ENCODE measurements at places on chromosomes 4 and X.

- no peak for DNase-seq
Measured at GRCh38 chr4:84264652-84265051, 234.4 kb downstream of the NKX6-1 start.

DNA sequence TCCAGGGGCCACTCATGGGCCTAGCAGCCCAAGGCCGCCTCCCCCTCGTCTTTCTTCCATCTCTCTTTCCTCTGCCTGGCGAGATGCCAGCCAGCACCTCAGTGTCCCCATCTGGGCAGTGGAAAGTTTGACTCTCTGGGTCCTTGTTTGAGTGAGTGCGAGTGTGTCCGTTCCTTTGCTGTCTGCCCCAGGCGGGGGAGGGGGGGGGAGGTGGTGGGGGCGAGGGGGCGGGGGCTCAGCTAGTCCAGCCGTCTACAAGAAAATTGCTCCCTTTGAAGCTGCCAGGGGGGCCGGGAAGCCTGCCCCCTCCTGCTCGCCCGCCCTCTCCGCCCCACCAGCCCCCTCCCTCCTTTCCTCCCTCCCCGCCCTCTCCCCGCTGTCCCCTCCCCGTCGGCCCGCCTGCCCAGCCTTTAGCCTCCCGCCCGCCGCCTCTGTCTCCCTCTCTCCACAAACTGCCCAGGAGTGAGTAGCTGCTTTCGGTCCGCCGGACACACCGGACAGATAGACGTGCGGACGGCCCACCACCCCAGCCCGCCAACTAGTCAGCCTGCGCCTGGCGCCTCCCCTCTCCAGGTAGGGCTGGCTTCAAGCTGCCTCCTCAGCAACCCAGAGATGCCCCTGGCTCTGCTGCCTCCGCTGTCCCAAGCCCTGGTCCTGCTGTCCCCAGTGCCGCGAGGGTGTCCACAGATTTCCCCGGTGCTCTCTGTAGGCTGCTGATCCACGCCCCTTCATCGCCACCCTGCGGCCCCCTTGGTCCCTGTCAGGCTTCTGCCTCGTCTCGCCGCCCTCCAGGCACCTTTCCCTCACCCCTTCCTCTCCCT is at the start of gene BGN:
Gene BGN (plus strand): TSS at position 440 of the 821 bp plus-strand sequence. CDS start 9,652 bp downstream, outside the sequence.
- peak; percentile 14 for DNase-seq

DNA sequence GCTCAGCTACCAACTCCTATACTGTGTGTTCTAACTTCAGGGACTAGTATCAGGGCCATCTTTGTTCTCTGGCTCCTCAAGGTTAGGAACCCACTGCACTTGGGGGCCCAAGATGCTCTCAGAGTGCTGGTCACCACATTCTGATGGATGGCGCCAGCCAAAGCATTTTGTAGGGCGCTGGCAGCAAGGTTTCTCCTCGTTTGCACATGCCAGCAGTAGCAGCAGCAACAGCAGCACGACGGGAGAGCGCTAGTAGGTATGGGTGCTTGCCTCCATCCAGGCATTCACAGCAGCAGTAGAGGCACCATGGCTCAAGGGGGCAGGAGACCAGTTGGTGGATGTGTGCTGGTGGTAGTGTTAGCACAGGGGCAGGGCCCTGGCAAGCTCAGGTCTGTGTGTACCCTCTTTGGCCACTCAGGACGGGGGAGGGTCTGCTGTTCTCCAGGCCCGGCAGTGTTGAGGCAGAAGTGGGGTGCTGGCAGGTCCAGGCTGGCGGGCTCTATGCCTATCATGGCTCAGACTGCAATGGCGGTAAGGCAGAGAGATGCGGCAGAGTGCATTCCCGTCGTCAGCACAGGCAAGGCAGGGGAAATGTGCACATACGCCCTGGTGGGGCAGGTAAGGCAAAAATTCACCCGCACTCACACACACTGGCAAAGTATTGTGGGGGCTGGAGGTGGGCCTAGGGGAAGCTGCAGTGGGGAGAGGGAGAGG is 56.6 kb downstream of the SERPINA7 start:
- no peak for DNase-seq

GRCh38 chrX:9337046-9337445 is 127.8 kb upstream of the TBL1X start:
- no peak for DNase-seq

- DNase-seq = no peak
Measured at GRCh38 chrX:152847281-152847680, 16.4 kb downstream of the NSDHL start.

DNA sequence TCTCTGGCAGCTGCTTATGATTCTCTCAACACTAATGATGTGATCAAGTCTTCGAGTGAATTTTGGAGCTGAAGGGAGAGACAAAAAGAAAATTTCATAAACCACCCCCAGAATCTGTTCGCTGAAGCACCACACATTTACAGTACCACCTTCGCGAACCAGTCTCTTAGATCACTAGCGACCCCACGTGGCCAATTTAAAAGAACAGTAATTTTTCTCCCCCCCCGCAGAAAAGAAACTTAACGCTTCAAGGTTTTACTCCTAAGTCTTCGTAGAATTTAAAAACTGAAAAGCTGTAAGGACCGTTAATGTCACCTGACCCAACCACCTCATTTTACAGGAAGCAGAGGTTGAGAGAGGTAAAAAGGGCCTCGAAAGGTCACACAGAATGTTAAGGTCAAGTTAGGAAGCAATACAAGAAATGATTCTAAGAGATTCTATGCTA is 187.5 kb downstream of the QDPR start:
- no peak for DNase-seq

GRCh38 chr4:22531311-22532019 is 15.6 kb upstream of the ADGRA3 start:
- no peak for DNase-seq

- DNase-seq = peak; percentile 23
Measured at GRCh38 chrX:39613482-39613995, 484.2 kb downstream of the BCOR start.

GRCh38 chrX:14013054-14013453 is 16.6 kb downstream of the GEMIN8 start:
- no peak for DNase-seq

- DNase-seq = no peak
Measured at GRCh38 chr4:6301732-6302442, 32.2 kb downstream of the WFS1 start.

- DNase-seq = no peak
Measured at GRCh38 chr4:185600801-185601434, 65.6 kb upstream of the PDLIM3 start.

DNA sequence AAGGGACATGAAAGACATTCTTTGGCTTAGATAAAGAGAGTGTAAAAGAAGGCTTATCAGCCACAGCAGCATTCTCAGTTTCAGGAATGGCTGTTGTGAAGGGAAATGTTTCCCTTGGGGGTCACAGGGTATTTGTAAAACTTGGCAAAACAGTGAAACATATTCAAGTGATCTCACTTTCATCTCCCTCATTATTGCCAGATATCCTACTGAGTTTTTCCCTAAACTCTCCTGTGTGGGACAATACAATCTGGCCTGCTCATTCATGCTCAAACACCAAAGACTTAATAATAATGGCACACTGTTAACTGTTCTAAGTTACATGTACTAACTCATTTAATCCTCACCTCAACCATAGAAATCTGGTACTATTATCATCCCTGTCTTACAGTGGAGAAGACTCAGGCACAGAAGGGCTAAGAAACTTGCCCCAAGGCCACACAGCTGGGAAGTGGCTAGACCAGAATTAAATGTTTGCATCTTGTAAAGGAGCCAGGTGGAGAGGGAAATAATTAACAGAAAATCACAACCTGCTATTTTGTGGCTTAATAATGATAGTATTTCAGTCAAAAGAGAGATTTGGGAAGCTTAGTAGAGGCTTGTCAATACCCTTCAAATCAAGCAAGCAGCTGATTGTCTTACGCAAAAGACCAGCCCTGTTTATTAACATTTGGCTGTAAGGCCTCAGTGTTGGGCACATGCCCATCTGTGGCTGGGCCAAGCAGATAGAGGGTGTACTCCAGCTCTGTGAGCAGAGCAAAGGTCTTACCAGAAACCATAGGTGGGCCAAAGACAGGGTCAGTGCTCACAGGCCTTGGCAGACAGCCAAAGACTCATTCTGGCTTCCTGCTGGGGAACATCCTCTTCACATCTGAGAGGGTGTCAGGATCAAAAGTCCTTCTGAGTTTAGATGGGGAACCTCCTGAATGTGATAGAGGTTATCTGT is 17.3 kb downstream of the SMPX start:
- no peak for DNase-seq

- peak; percentile 53 for DNase-seq
Measured at GRCh38 chrX:77446908-77447652, at the start of gene FGF16. Gene FGF16, plus strand, starts transcription at chrX:77447389. Its CDS starts 286 bp downstream, at chrX:77447675.

DNA sequence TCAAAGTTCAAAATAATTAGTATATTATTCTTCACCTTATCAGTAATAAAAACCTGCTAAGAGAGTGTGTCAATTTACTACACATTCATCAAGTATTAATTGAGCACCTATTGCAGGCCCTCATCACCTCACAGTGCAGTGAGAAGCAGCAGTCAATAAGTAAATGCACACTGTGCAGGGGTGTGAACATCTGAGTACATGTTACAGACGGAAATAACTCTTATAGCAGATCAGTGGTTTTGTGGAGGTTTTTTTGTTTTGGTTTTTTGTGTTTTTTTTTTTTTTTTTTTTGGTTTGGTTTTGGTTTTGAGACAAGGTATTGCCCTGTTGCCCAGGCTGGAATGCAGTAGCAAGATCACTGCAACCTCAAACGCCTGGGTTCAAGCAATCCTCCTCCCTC is 20.3 kb downstream of the KLF3 start:
- no peak for DNase-seq

GRCh38 chr4:7244331-7244665 is 52.0 kb downstream of the SORCS2 start:
- DNase-seq = no peak

- DNase-seq = no peak
Measured at GRCh38 chrX:17579026-17579425, 158.3 kb upstream of the SCML1 start.

DNA sequence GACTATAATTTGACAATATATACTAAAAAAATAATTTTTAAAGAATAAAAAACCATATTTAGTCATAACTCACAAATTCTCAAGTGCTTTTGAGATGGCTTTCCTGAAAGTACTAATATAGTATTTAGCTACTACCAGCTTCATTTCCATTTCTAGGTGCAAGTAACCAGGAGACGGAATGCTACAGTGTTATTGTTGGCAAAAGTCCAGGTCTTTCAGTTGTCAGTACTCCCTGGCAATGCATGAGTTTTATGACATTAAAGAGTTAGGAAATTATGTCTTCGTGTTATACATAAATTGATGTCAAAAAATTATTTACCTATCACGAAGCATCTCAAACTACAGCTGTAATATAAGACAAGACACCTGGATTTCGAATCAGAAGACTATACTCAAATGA is 45.0 kb downstream of the TMEM47 start:
- no peak for DNase-seq

DNA sequence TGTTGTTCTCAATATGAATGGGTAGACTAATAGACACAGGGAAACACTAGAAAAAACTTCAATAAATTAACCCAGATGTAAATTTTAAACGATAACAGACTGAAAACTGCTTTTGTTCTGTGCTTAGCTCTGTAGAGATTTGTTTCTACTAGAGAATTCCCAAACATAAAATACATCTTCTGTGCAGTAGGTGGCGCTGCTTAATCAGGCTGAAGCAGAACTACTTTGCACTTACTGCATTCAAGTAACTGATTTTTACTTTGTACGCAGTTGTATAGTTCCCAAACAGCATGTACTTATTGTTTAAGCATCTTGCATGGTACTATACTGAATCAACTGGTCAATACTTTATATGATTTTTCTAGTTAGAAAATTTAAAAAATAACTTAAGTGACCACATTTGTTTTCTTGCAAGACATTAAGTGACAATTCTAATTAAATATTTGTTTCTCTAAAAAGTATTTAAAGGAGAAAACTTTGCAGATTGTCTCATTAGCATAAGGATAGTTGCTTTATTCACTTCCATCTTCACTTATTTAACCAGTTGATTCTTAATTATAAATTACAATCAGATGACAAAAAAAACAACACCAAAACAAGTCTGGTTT is 490.6 kb downstream of the IL15 start:
- DNase-seq = peak; percentile 1

DNA sequence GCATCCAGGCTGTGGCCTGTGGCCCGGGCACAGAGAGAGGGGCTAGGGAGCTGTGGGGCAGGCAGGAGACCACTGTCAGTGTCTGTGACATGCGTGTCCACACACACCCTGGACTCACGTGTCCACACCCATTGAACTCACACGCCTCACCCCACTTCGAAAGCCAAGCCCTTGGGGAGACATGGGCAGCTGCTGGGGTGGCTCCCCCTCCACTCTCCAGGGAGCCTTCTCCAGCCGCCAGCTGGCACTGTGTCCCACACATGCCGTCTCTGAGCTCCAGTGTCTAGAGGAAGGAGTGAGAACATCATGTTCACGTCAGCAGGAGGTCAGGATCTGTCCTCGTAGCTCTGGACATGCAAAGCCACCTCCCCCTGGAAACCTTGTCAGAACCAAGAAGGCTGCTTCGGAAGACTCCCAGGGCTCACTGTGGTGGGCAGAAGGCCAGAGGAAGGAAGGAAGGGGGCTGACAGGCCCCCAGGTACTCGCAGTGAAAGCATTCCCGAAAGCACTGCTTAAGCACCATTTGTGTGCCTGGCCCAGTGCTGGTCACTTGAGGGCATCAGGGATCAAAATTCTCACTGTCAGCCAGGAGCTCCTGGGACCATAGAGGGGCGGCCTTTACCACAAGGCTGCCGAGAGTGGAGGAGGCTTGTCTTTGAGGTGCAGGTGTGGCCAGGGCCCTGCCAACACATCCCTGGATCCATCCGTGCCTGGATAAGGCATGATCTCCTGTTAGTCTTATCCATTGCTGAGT is 61.4 kb downstream of the HTRA3 start:
- DNase-seq = no peak

- no peak for DNase-seq
Measured at GRCh38 chr4:40515037-40515397, 114.6 kb downstream of the RBM47 start.

- no peak for DNase-seq
Measured at GRCh38 chr4:122104184-122104583, 47.9 kb upstream of the BLTP1 start.

- DNase-seq = no peak
Measured at GRCh38 chrX:134622813-134623185, 35.5 kb downstream of the PLAC1 start.

- DNase-seq = no peak
Measured at GRCh38 chr4:150305995-150306394, 227.8 kb downstream of the DCLK2 start.

DNA sequence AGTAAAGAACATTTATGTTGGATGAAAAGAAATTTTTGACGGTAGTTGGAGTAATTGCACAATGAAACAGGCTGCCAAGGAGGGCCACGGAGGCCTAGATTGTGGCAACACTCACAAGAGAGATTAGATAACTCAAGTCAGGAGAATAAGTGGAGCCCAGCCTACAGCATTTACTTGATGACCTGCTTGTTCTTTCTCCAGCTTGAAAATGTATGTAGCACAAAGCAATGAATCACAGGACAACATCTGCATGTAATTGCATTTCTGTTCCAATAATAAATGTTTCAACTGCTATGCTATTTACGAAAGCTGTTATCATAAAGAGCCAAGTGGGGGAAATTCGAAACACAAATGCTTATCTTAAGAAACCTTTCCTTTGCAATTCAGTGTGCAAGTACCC is 221.2 kb upstream of the MID1 start:
- DNase-seq = no peak

DNA sequence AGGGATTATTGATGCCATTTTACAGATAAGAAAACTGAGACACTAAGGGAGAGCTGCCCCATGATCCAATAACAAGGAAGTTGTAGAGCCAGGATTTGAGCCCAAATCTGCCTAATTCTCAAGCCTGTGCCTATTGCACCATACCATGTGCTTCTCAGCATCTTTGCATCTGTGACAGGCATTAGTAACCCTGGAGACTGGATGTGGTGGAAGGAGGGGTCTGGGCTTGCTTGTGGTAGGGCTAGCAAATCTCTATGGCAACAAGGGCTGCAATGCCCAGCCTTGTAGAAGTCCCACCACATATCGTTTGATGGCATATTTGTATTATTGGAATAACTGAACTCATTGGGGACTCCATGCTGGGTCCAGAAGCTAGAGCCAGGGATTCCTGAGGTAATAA is 58.1 kb downstream of the RTL5 start:
- DNase-seq = no peak
